Regular cardiac myocyte (primary cell): ENCODE measurements at places on chromosomes 7 and 10. TPM values are rescaled to one million over a fixed set of nuclear protein-coding genes. Genes with fewer than 3 reads are reported as not detected.

DNAH11 gene
- 4.0 and 7.6 TPM in 2 replicates for total RNA-seq

PRR15 gene
- 3.7 and 4.4 TPM in 2 replicates for total RNA-seq

ENTPD1 gene
- total RNA-seq, result 0.58 and 4.2 TPM in 2 replicates

CADPS2 gene
- total RNA-seq, result 14.4 and 25.9 TPM in 2 replicates

ADCY1 gene
- 0.19 and 0.56 TPM in 2 replicates for total RNA-seq

GLI3 gene
- total RNA-seq, result 1.4 and 3.3 TPM in 2 replicates

TUBB8 gene
- not detected in 2 replicates for total RNA-seq

SP4 gene
- total RNA-seq, result 4.4 and 21.1 TPM in 2 replicates

TRIL gene
- 0.19 and 0.56 TPM in 2 replicates for total RNA-seq

DMBT1 gene
- under 0.01 TPM in 2 replicates for total RNA-seq

CFAP43 gene
- under 0.01 and 0.19 TPM in 2 replicates for total RNA-seq

NCF1 gene
- not detected in 2 replicates for total RNA-seq

GPC2 gene
- total RNA-seq, result 2.1 and 3.1 TPM in 2 replicates

NKX1-2 gene
- total RNA-seq, result not detected in 2 replicates

DLG5 gene
- total RNA-seq, result 22.8 and 35.1 TPM in 2 replicates

FXYD4 gene
- not detected in 2 replicates for total RNA-seq

C10orf53 gene
- total RNA-seq, result not detected in 2 replicates
